Prostate gland (tissue), 2 donors: ENCODE measurements at places on chromosomes 2 and 18.

GRCh38 chr2:159297042-159297707, 10.7 kb upstream of the WDSUB1 start:
- H3K36me3 ChIP-seq = no peaks in the 10 kb centered on the region
- H3K4me3 ChIP-seq = no peak overlapping the region
- H3K27ac ChIP-seq = no peak overlapping the region
- no peaks in the 10 kb centered on the region for H3K4me1 ChIP-seq
- peak; percentile 36 for DNase-seq

DNA sequence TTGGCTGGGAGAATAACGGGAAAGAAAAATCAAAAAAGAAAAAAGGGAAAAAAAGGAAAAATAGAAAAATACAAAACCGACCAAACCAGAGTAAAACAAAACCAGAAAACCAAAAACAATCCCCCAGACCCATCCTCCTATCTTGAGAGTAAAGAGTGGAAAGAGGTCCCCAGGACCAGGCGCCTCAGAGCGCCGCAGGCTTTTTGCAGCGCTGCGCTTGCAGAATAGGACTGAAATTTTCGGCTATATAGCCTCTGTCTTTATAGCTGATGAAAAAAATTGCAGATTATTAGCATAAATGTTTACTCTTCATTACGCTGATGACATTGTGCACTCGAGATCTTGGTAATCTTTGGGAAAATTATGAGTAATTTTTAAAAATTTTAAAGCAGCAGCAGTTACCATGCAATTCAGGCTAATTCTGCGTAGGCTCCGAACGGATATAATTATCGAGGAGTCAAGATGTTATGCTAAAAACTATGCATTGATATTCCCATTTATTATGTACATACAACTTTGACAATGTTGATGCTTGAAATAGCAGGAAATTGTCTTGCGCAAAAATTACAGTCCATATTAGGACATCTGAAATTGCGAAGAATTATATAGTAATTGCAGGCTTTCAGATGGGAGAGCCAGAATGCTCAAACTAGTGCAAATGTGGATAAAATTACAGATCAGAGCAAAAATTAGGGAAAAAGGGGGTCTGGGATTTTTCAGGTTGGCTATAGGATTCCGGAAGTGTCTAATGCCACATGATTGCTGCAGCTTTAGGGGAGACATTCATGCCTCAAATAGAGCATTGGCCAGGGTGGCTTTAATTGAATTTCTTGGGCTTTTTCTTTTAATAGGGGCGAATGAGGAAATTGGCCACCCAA, 8.3 kb downstream of the DLX1 start:
- no peaks in the 10 kb centered on the region for H3K36me3 ChIP-seq
- H3K4me1 ChIP-seq = peaks cover 13% of the 10 kb centered on the region
- H3K4me3 ChIP-seq = no peak overlapping the region
- H3K27me3 ChIP-seq = peaks cover 64% of the 10 kb centered on the region
- H3K27ac ChIP-seq = no peak overlapping the region
- DNase-seq = no peak

- H3K36me3 ChIP-seq = no peaks in the 10 kb centered on the region
- no peaks in the 10 kb centered on the region for H3K4me1 ChIP-seq
- no peaks in the 10 kb centered on the region for H3K27me3 ChIP-seq
Measured at GRCh38 chr2:235670974-235671787, 177.3 kb downstream of the AGAP1 start.

GRCh38 chr18:74949611-74950010, 259.3 kb downstream of the PTGR3 start:
- no peaks in the 10 kb centered on the region for H3K27me3 ChIP-seq
- DNase-seq = no peak
- no peaks in the 10 kb centered on the region for H3K36me3 ChIP-seq
- no peak overlapping the region for H3K4me3 ChIP-seq

DNA sequence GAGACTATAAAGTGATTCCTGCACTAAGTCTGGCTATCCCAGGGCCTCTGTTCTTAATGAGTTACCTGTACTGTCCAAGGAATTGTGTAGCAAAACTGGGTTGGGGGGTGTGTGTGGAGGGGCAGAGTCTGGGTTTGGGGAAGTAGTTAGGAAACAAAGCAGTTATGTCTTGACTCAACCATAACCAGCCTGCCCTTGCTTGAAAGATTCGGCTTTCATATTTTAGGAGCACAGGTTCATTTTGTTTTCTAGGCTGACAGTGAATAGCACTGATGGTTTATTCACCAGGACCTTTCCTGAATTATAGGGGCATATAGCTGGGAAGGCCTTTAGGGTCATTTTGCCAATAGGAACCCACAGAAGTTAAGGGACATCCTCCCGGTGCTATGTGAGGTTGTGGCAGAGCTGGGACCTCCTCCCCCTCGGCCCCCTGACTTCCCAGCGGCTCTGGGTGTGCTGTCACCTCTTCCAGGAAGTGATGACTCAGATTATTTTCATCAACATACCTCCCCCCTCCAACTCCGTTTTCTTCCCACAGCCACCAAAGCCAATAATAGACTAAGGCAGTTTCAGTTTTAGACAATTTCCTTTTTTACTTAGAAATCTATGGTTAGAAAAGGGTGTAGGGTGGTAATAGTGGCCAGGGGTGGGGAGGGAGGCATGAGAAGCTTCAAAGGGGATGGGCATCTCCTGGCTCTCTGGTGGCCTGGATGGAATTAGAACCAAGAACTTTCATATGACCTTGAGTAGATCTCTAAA, 44.8 kb downstream of the SETBP1 start:
- no peaks in the 10 kb centered on the region for H3K27me3 ChIP-seq
- no peaks in the 10 kb centered on the region for H3K36me3 ChIP-seq
- H3K4me1 ChIP-seq = peaks cover 8% of the 10 kb centered on the region
- peak overlapping the region; percentile 24 for H3K27ac ChIP-seq
- H3K4me3 ChIP-seq = no peak overlapping the region

DNA sequence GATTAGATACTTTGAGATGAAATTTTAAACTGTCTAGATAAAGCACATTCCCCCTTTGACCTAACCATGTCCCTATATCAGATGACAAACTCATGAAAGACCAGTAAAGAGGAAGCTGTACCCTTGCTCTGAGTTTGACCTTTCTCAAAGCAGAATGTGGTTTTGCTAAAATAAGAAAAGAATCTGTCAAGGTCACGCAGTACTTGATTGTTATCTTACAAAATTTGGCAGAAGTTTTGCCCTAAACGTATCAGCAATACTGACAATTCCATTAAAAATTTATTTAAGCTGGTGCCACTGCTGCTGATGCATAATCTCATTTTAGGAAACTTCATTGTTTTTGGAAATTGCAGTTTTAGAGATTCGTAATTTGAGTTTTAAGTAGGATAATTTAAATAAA, 31.2 kb upstream of the GALM start:
- no peaks in the 10 kb centered on the region for H3K4me1 ChIP-seq
- no peak overlapping the region for H3K4me3 ChIP-seq
- no peak for DNase-seq
- H3K27me3 ChIP-seq = no peaks in the 10 kb centered on the region

- H3K4me1 ChIP-seq = no peaks in the 10 kb centered on the region
- H3K36me3 ChIP-seq = no peaks in the 10 kb centered on the region
- H3K4me3 ChIP-seq = no peak overlapping the region
Measured at GRCh38 chr18:40985436-40985835, 969.6 kb upstream of the PIK3C3 start.

GRCh38 chr2:174888146-174888545, 117.0 kb downstream of the CHN1 start:
- no peaks in the 10 kb centered on the region for H3K27me3 ChIP-seq
- DNase-seq = no peak
- no peak overlapping the region for H3K27ac ChIP-seq
- no peaks in the 10 kb centered on the region for H3K36me3 ChIP-seq
- H3K4me3 ChIP-seq = no peak overlapping the region

GRCh38 chr18:13376841-13377351, 158.3 kb downstream of the LDLRAD4 start:
- no peaks in the 10 kb centered on the region for H3K27me3 ChIP-seq
- H3K4me1 ChIP-seq = peaks cover 12% of the 10 kb centered on the region
- H3K4me3 ChIP-seq = no peak overlapping the region

DNA sequence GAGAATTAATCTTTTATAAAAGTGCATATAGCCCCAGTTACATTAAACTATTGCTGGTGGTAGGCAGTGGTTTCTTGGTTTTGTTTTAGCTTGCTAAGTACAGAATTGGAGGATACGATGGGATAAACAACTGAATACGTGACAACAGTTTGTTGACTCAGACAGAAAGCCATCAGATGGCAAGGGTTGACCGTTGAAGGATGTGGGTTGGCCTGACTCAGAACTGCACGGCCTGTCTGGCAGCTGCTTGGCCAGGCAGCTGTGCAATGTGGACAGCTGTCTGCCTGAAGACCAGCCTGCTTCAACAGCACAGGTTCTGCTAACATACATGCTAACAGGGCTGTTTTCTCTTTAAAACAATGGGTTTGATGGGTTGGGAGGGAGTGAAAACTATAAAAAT, 46.6 kb downstream of the PRKRA start:
- DNase-seq = no peak
- H3K27ac ChIP-seq = no peak overlapping the region
- no peaks in the 10 kb centered on the region for H3K36me3 ChIP-seq
- no peak overlapping the region for H3K4me3 ChIP-seq
- H3K4me1 ChIP-seq = no peaks in the 10 kb centered on the region
- no peaks in the 10 kb centered on the region for H3K27me3 ChIP-seq

DNA sequence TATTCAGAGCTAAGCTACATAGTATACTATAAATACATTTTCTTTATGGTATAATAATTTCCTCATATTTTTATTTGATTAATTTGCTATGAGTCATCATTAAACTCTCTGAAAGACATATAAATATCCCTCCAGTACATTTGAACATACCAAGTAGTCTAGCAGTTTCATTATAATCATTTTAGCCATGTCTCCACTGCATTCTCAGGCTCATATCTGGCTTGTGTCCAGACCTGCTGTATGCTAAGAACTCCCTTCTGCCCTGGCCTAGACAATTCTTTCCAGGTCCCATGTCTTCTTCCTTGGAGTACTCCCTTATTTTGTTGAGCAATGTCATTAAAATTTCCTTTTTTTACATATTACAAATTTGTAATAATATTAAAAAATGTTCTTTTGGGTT, 16.6 kb upstream of the DYNC1I2 start:
- no peaks in the 10 kb centered on the region for H3K27me3 ChIP-seq
- H3K27ac ChIP-seq = no peak overlapping the region
- no peak overlapping the region for H3K4me3 ChIP-seq
- H3K4me1 ChIP-seq = no peaks in the 10 kb centered on the region
- no peaks in the 10 kb centered on the region for H3K36me3 ChIP-seq

DNA sequence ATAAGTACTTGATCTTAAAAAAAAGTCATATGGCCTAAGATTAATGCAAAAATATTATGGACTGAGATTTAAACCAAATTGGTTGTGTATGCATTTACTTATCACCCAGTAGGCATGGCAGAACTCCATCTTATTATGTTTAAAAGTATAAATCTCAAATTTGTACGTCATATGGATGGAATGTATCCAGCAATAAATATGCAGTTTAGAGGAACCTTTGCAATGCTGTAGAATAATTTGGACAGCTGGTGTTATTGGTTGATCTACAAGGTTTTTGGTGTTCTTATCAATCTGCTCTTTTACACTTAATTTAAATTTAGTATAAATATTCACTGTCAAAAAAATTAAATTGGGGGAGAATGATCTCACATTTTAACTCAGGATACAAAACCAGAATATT, 640.2 kb downstream of the SATB2 start:
- H3K27ac ChIP-seq = no peak overlapping the region
- no peak for DNase-seq
- H3K4me3 ChIP-seq = no peak overlapping the region
- no peaks in the 10 kb centered on the region for H3K36me3 ChIP-seq
- no peaks in the 10 kb centered on the region for H3K27me3 ChIP-seq

- H3K4me3 ChIP-seq = no peak overlapping the region
- peaks cover 14% of the 10 kb centered on the region for H3K4me1 ChIP-seq
- no peaks in the 10 kb centered on the region for H3K27me3 ChIP-seq
- no peak for DNase-seq
- no peak overlapping the region for H3K27ac ChIP-seq
- no peaks in the 10 kb centered on the region for H3K36me3 ChIP-seq
Measured at GRCh38 chr2:218022131-218022850, 19.5 kb upstream of the TNS1 start.
